NCI-H1092 treated with DMSO at 0.1 percent for 48 hours (cell line): ENCODE measurements at places on chromosomes 1 and 21.
A peak's percentile ranks its signal among the peaks of the same experiment; 100 is the strongest.

GRCh38 chr21:14554948-14555347 lies 8.8 kb upstream of the SAMSN1 start:
- no peak for DNase-seq

- DNase-seq: peak; percentile 85
Measured at GRCh38 chr1:147504801-147505311, 36.4 kb upstream of the BCL9 start.

DNA sequence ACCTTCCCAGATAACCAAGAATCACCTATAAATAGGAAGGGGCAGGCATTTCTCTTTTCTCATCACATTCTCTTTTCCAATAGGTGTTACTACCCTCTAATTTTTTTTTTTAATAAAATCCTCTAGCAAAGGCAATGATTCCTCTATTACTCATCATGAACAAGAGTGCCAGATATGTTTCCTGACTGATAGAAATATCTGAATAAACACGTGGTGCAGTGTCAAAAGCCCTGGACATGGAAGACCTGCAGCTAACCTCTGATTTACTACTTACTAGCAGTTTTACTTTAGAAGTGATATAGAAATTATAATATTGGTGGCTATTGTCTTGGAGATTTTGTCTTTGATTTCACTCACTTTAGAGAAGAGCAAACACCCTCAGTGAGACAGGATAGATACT lies 194.6 kb upstream of the SAMSN1 start:
- no peak for DNase-seq

DNA sequence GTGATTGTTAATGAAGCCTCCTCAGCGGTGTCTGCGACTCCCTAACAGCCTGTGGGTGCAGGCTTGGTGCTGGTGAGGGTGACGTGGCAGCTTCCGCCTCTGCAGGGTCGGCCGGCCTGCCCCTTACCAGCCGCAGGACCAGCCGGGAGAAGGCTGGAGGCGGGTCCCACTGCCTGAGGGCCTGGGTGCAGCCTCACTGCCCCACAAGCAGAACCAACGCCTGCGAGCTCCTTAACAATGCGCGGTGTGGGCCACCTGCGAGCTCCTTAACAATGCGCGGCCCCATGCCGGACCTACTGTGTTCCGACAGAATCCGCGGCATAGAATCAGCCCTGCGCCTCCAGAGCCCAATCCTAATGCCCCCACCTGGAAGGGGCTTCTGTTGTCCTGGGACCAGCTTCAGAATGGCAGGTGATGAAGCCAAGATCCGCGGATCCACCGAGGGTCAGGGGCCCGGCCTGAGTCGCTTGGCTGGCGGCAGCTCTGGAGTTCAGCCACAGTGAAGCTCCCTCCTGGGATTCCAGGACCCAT lies 54.4 kb upstream of the AJAP1 start:
- DNase-seq: no peak

- DNase-seq: no peak
Measured at GRCh38 chr1:242187171-242187570, 188.3 kb upstream of the MAP1LC3C start.

DNA sequence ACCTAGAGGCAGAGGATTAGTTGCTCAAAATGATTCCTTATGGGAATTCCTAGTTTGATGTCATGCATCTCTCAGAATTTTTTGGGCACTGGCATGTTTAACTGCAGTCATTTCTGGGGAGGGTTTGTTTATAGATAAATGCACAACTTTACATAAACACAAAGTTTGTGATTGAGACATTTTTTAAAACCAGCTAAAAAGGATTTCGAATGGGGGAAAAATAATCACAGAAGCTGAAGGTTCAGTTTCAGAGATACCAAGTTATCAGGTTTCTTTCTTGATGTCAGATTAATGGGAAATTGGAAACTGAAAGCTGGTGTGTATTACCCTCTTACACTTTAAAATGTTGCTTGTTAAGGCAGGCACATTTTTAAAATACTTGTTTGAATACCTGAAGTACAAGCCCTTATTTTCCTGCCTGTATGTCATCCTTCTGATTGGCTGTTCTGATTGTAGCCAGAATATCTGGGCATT lies 72.1 kb downstream of the DISP1 start:
- no peak for DNase-seq

GRCh38 chr1:87346130-87346814 lies 17.6 kb downstream of the LMO4 start:
- no peak for DNase-seq

GRCh38 chr1:29657816-29658215 lies 421.5 kb downstream of the PTPRU start:
- DNase-seq: no peak

- no peak for DNase-seq
Measured at GRCh38 chr1:84462118-84462517, 16.9 kb upstream of the RPF1 start.

DNA sequence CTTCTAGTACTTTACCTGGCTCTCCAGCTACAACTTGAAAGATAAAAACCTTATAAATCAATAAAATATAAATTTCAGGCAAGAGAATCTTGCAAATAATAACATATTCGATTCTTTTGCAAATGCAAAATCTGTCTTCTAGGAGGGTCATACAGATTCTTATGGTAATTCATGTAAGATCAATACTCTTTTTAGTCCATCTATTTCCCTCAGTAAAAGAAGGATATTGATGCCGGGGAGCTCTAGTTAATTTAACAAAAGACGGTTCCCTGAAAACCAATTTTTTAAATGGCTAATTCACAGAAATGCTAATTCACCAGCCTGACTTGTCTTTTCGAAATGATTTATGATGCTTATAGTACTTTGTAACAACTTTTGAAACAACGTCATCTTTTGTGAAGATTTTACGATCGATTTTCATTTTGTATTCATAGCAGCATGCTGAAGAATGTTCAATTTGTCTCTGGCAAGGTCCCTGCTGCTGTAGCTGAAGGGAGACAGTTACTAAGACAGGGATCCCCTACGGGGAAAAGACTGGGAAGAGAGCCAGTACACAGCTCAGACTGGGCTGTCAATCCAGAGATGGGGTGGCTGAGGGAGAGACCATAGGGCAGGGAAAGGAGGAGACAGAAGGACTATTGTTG lies 90.6 kb upstream of the SPAG17 start:
- no peak for DNase-seq
